ENCODE measurements at places on chromosomes 2 and 18.

DNA sequence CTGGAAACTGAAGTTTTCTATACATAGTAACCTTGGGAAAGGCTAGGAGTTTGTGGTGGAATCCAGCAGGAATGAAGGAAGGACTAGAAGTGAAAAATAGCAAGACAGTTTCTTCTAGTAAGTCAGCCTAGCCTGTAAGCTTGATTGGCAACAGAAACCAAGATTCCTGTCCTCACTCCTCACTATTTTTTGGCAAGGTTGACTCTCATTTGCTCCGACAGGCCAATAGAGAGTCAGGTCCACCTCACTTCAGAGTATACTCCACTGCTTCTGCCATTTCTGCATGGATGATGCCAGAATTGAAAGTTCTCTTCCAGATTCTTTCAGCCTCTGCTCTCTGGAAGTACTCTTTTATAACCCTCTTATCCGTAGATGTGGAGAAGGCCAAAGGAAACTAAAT lies 352.4 kb downstream of the ZNF516 start:
- no peak for DNase-seq

DNA sequence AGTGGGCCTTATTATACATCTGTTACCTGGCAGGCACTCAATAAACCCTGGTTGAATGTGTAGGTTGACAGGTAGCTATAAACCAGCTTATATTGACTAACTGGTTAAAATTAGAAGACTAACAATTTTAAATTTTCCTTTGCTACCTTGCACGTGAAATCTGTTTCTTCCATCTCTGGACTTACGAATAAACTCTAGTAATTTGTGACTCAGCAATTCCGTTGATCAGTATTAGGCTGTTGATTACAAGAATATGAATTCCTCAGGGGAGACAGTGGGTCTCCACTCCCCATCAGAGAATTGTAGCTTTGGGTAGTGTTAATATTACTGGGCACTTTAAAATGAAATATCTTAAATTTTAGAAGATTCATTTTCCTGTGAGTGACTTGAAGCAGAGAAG lies 137.8 kb upstream of the SP5 start:
- no peak for DNase-seq

GRCh38 chr2:221463241-221463896 lies 108.7 kb downstream of the EPHA4 start:
- DNase-seq, result no peak

- DNase-seq, result no peak
These were observed 262.8 kb downstream of the DCC start for GRCh38 chr18:52602820-52603219.

GRCh38 chr2:62871506-62871905 lies 166.0 kb downstream of the EHBP1 start:
- DNase-seq, result no peak

- no peak for DNase-seq
These were observed 1.4 kb upstream of the ITGAV start for GRCh38 chr2:186588421-186588820.

DNA sequence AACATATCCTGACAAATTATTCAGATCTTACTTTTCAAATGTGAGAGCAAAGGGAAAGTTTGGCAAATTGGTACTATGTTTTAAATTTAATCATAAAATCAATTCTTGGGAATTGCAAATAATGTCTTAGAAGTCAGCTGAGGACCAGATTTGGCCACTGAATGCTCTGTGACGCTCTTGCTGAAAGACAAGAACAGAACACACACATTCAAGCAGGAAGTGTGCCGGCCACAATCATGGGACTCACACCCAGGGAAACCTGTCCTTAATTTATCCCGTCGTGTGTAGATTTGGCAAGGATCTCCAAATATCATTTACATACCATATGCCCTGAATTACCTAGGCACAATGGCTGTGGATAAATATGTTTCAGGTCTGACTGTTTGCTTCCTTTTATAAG lies 253.1 kb downstream of the TCF4 start:
- no peak for DNase-seq

- no peak for DNase-seq
These were observed 19.3 kb downstream of the MAPK4 start for GRCh38 chr18:50579061-50579774.

DNA sequence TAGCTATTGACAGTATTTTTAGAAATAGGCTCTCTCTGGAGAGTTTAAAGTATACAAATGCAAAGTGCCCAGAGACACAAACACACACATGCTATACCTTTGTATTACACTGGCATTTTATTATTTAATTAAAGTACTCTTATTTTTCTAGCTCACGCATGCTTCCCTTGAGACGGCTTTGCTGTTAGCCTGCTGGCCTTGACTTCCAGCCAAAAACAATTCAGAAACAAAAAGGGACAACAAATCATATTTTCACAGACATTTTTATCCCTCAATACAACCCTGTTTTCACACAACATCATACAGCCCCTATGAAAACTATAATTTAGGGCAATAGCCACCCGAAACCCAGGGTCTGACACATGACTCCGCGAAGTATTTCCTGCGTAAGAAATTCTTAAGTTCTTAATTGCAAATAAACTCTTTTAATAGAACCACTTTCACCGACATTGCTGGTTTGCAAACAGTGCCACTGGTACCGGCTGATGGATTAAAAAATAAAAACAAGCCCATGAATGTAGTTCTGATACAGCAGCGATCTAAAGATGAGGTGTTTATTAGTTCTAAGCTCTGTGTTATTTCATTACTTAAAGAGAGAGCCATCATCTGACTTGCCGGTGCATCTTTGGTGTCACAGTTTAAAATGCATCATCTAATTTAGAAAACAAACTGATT lies 185.1 kb downstream of the TCF4 start:
- DNase-seq, result no peak

GRCh38 chr2:84257831-84258230 lies 201.2 kb downstream of the SUCLG1 start:
- DNase-seq, result no peak

DNA sequence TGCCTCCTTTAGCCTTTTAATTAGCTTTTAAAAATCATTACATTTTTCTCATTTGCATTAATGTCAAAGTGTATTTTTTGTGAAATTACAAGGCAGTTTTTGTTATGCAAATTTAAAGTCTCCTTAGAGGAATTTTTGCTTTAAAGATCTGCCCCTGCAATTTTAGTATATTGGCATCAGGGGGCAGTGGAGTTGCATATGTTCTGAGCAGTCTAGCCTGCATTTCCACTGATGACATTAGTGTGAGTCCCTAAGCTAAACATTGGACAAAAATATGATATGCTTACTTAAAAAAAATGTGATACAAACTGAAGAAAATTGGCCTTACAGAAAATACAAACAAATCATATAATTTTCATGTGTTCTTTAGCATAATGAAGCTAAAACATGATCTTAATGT lies 426.5 kb downstream of the SLC4A3 start:
- DNase-seq, result no peak

DNA sequence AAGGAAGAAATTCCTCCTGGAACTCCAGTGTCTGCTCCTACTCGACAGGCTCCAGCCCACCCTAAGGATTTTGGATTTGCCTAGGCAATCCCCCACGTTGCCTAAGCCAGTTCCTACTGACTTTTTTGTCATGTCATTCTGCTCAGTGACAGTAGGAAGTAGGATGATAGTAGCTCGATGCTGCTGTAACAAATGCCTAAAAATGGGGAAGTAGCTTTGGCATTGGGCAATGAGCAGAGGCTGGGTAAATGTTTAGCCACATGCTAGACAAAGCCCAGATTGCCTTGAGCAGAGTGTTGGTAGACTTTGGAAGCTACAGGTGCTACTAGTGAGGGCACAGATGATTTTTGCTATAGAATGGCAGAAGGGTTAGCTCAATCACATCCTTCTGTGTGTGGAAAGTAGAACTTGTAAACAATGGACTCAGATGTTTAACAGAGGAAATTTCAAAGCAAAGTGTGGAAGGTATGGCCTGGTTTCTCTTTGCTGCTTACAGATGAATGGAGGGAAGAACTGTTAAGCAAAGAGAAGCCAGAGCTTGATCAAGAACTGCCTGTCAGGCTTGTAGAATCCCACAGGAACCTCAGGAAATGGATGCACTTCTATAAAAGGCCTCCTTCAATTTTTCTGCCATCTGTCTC lies 154.8 kb downstream of the RNF144A start:
- no peak for DNase-seq

DNA sequence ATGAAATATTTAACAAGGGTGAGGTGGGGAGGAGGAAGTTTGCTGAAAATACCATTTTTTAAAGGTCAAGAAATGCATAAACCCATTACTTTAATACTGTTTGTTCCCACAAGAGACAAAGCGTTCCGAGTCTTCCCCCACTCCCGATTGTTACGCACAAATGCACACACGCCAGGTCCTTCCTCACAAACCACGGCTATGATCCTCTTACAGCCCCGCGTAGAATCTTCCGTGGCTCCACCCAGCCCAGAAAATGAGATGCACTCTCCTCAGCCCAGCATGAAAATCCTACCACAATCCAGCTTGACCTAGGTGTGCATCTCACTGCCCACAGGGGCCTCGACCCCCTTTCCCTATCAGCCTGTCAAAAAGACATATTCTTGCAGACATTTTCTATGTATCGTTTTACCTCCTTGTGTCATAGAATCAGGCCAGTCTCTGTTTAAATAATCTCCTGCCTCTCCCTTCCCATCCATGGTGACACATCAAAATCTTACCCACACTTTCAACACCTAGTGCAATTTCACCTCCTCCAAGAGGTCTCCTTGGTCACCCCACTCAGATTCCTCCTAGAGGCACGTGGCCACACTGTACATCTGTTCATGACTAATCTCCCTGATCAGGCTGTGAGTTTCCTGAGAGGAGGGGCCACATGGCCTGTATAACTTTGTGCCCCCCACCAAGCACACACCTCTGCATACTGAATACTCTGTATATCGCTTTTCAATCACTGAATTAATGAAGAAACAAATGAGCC lies 491.0 kb upstream of the KLHL29 start:
- no peak for DNase-seq

DNA sequence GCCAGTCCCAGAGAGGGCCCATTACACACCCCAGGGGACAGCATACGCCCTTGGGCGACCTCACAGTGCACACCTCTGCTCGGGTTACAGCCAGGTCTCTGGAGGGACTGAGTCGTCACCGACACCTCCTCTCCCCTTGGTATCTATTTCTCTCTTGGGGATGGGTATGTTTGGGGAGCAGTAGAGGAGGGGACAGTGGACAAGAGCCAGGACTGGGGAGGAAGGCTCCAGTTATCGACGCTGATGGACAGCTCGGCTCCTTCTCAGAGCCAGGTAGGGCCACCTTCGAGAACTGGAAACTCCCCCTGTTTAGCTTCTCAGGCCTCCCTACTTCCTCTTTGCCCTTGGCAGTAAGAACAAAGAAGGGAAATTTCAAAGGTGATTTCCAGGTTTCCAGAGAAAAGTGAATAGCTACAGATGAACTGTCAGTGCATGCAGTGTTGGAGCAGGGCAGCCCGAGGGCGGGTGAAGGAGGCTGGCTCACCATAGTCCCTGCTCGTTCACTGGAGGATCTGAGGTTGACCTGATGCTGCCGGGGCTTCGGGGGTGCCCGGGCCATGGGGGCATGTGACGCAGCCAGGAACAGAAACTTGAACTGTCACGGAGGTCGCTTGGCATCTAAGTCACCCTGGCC lies 4.4 kb upstream of the SEMA4C start:
- no peak for DNase-seq

DNA sequence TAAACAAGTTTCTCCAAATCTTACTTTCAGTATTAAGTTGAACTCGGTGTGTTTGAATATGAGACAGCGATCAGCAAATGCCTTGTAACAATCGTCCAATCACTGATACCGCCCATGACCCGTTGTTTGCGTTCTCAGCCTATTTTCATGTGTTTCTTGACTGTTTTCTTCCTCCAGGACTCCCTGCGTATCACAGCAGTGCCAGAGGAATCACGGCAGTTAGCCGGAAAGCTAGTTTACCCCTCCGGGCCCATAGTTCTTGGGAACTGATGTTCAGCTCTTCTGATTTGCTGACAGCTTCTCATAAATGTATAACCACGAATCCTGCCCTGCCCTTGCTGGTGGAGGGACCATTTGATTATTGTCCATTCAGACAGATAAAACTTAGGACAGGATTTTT lies 42.2 kb upstream of the TPO start:
- no peak for DNase-seq

- DNase-seq, result no peak
These were observed at the start of gene NOL4 for GRCh38 chr18:34224423-34225217. TSS of gene NOL4 (minus strand) at chr18:34224913. CDS start at chr18:34223253, 1,660 bp downstream.

DNA sequence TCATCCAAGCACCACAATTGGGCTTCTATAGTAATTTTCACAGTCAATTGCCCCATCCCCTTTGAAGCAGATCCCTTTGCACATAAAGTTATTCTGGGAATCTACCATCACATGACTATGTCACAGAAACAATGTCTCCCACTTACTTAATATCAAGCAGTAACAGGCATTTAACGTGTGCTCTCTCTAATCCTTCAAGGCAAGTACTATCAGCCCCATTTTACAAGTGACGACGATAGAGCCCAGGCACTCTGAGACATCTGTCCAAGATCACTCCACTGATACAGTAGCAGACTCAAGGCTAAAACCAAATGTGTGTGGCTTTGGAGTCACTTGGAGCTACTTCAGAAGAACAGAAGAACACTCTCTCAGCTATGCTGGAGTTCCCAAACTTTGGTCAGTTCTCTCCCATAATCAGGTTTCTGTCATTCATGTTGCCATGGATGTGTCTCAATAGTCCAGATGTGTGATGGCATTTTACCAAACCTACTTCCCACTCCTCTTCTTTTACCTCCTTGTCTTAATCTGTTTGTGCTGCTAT lies 39.7 kb downstream of the PID1 start:
- no peak for DNase-seq

GRCh38 chr2:102239344-102239743 lies 52.5 kb downstream of the IL1RL2 start:
- no peak for DNase-seq

- no peak for DNase-seq
These were observed 361.9 kb downstream of the NYAP2 start for GRCh38 chr2:225761396-225761795.

DNA sequence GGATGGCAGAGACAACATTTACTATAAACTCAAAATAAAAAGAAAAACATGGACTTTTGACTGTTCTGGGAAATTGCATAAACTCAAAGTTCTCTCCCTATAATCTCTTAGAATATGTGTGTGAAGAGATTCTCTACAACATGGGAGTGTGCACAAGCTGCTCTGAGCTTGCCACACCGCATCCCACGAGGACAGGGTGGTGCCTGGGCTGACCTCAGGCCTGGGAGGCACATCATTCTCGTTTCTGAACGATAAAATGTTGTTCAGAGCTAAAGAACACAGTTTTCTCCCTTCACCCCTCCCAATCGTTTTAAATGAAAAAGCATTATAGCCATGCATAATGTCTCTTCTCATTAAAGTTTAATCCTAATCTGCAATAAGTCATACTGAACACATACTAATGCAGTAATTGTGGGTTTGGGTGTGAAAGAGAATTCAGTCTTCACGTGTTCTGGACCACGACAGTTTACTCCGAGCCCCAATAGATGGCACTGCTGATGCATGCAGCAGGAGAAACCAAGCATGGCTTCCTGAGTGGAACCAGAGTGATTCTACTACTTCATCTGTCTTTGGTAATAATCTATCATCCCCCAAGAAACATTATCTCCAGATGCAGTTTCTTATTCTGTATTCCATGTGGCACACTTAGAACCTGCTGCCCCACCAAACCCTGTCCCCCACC lies 46.9 kb upstream of the LAMA1 start:
- DNase-seq, result no peak

Measured in stimulated activated CD8-positive, alpha-beta memory T cell treated with anti-CD3 and anti-CD28 coated beads, Interleukin-15, amount 100 ng/mL, for 24 hours (primary cell).